ENCODE measurements at places on chromosomes 11 and 22.

DNA sequence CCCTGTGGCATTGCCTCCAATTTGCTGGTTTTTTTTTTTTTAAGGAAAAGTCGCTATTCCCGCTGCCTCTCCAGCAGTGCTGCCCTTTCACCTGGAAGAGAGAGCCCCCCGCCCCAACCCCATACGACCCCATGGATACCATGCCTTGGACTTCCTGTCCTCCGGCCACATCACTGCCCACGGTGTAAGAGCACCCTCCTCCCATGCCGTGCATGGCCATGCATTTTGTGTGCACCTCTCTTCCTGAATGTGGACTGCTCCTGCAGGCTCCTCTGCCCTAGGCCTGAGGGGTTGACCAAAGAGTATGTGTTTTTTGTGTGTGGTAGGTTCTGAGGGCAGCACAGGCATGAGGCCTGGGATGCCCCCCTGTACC, 65.6 kb upstream of the SPON1 start:
- DNase-seq = no peak

GRCh38 chr11:62574363-62575071, 826 bp upstream of the EEF1G start:
- DNase-seq = no peak

DNA sequence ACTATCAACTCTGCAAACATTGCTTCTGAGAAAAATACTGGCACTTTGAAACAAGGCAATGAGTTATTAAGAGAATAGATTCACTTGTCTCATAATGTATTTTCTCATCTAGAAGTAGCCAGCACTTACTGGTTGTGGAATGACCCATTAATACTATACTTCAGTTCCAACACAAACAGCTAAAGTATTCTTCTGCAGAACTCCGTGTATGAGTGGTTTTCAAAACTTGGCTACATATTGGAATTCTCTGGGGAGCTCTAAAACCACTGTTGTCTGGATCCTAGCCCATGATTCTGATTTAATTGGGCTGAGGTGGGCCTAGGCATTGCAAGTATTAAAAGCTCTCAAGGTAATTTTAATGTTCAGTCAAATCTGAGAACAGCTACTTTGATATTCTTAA, 1416.4 kb upstream of the RAG2 start:
- no peak for DNase-seq

- DNase-seq = no peak
Observed at GRCh38 chr22:46598224-46598623, 22.0 kb upstream of the GRAMD4 start.

GRCh38 chr11:102367364-102367763, 20.4 kb downstream of the BIRC2 start:
- DNase-seq = no peak
